ENCODE measurements at places on chromosomes 4 and X. TPM values are rescaled to one million over a fixed set of nuclear protein-coding genes. Genes with fewer than 3 reads are reported as not detected.

The PKD2 gene
- total RNA-seq, result 12.3 TPM

The PAGE1 gene
- not detected for total RNA-seq

The PPP3CA gene
- 23.3 TPM for total RNA-seq

The DDIT4L gene
- 0.43 TPM for total RNA-seq

The ALB gene
- not detected for total RNA-seq

The GUCY1A1 gene
- 88.4 TPM for total RNA-seq

The TMEM271 gene
- total RNA-seq, result not detected

Data from Right ventricle myocardium inferior (tissue), 1 donor.